ENCODE measurements at places on chromosomes 2 and 18.

- peak; percentile 42 for DNase-seq
These were observed 79.4 kb downstream of the KCTD1 start for GRCh38 chr18:26468931-26469340.

GRCh38 chr18:37493352-37493935, 72.2 kb downstream of the CELF4 start:
- no peak for DNase-seq

GRCh38 chr18:10936176-10937053, 213.0 kb downstream of the PIEZO2 start:
- peak; percentile 34 for DNase-seq

DNA sequence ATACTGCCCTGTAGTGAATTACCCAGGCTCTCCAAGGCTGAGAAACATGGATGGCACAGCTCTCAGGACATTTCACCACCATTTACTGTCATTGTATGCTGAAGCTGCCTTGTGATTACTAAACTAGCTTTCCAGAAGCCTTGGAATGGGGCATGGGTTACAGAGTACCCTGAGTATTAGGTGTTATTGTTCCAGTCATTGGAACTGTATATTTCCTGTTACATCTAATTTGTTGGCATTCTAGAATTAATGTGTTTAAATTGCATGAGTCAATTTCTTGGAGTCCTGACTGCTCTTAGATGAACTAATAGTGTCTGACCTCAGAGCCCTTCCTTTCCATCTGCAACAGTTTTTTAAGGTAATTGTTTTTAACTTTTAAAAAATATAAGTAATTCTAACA, 9.0 kb downstream of the DGUOK start:
- DNase-seq, result no peak

DNA sequence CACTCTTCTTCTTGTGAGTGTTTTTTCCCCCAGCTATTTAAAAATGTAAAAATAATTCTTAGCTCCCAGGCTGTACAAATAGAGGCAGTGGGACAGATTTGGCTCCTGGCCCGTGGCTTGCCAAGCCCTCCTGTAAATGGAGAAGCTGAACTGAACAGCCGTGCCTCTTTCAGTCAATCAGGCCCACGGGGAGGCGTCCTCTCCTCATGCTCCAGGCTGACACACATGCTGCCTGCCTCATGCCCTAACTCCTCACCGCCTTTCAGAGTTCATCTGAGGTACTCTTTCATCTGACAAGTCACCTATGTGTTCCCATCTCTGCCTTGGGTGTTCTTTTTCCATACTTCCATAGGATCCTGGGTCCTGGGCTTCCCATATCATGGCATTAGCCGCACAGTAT, 58.9 kb downstream of the BMP10 start:
- no peak for DNase-seq

DNA sequence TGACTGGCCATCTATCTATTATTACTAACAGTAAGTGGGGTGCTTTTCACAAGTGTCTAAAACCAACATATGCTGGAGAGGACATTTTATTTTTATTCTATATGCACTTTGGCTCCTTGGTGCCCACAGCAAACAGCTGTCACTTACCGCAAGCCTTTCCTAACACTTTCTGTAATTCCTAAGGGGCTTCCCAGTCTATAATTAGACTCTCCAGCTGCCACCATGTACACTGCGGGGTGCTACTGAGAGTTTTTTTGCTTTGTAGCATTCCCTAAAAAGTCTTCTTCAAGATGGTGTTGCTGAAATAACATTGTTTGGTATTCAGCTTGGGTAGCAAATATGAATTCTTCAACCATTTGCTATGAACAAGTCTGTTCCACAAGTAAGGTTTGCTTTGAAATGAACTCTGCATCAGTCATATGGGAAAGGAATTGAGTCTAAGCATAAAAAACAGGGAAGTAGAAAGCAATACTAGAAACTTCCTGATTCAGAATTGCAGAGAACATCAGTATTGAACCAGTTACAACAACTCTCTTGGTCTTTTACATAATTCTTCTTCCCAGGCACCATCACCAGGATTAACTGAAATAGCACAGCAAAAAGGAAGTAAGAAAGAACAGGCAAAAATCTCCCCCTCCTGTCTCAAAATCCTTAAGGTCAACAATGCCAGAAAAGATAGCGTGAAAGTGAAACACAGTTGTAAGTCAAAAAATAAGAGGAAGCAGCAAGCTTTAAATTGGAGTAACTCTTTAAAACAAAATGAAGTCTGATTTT, 28.6 kb downstream of the EPB41L3 start:
- DNase-seq, result no peak

- no peak for DNase-seq
These were observed 35.6 kb downstream of the VWA3B start for GRCh38 chr2:98122524-98122923.

GRCh38 chr18:24386681-24387080, 10.9 kb downstream of the OSBPL1A start:
- no peak for DNase-seq

GRCh38 chr18:25350489-25351251, 1.3 kb downstream of the ZNF521 start:
- no peak for DNase-seq

- peak; percentile 47 for DNase-seq
These were observed 30.6 kb upstream of the CYP1B1 start for GRCh38 chr2:38106405-38107094.

- no peak for DNase-seq
These were observed 769 bp downstream of the FKBP1B start for GRCh38 chr2:24050041-24050979.
